ENCODE measurements at places on chromosomes 6 and 20.

DNA sequence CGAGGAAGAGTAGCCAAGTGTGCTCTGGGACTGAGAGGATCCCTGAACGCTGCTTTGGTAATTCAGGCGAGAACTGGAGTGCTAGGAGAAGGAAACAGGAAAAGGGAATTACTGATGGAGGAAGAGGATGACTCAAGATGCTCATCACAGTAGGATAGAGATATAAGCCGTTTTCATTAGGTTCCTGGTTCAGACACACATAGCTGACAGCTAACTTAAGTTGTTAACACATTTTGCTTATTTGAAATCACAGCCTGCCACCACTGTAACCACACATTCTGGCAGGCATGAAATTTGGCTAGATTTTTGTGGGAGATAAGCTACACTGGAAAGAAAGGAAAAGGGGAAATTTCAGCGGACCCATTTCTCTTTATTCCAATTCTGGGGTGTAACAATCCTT lies 138.2 kb upstream of the SLC22A16 start:
- DNase-seq, result no peak

DNA sequence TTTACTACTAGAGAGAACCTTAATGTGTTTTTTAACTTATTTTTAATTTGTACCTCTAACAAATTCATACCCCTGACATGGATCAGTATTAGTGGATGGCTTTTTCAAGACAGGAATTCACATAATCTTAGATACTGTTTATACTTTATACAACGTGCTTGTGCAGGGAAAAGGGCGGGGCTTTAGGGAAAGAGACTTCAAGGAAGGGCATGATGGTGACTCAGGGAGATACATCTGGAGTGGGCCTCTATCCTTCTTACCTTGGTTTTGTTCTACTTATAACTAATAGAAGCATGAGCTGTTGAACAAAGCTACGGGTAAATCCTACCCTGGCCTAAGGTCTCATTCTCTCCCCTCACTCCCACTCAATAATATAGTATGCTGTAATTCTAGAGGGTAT lies 160.8 kb downstream of the C6orf58 start:
- no peak for DNase-seq

DNA sequence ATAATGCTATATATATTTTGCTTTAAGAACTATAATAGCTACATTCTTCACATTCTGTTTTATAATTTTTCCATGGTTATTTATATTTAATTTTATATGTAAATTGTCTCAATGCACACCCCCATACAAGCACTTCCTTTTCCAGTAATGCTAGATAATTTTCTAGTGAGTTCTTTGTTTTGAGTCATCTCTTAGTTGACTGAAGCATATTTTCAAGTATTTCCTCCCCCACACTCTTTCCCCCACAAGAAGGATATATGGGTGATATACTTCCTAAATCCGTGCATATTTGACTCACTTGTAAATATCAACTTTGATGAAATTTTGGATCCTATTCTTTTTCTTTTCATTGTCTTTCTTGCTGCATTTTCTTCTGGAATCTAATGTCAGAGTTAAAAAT lies 82.1 kb upstream of the SRSF6 start:
- DNase-seq, result no peak

DNA sequence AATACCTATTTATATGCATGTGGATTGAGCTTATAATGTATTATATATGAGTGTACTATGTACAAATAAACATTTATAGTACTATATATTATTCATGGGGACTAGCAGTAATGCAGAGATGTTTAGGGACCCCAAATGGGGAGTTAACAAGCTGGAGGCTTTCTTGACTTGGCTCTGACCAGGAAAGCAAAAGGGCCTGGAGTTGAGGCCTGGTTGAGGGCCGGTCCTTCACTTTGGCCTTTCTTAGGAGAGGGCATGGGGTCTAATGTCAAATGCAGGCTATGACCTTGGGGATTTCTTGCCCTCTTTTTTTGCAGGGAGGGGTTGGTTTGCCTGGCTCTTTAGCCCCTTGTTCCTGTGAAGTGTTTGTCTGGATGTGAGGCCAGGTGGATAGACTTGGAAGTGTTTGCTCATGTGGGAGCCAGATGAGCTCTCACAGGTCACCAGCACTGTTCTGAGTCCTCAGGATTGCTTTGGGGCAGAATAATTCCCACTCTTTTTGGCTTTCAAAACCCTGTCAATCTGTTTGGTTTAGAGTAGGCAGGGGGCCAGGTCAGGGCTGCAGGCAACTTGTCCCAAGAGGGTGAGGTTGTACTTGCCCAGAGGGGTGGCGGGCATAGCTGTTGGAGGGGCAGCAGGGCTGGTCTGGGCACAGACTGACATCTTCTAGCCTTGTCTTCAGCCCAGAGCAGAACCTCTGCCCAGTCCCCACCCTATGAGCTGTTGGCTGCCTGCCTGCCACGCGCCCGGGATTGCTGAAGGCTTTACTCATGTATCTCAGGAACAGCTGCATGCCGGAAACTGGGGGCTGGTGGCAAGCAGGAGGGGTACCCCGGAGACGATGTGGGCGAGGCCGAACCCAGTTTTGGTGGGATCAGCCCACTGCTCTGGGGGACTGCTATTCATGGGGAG lies 14.6 kb downstream of the TJAP1 start:
- DNase-seq, result no peak

DNA sequence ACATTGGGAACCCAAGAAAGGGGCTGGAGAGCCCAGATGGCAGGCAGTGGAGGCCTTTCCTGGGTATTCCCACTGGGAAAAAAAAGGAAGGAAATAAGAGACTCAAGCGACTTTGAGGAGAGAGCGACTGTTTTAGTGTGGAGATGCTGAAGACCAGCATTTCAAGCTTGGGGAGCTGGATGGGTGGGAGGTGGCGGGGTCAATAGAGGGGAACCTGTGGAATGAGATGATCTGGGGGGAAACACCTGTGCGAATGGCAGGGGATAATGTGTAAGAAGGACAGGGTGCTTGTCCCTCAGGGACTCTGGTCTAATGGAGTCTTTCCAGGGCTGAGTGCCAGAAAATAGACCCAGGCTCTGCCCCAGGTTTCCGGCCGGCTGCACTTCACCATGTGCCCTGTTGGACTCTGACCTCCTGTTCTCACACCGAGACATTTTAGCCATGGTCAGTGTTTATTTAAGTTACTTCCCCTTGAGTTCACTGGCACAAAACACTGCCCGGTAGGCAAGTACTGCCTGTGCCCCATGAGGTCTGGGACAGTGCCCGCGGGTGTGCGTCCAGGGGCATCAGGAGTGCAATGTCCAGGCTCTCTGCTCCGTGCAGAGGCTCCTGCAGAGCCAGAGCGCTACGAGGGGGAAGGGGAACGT lies 50.4 kb upstream of the NKX2-2 start:
- no peak for DNase-seq

GRCh38 chr6:166664135-166664534 lies 37.1 kb upstream of the RPS6KA2 start:
- no peak for DNase-seq

GRCh38 chr6:158987657-158988056 lies 12.3 kb downstream of the RSPH3 start:
- DNase-seq, result no peak

DNA sequence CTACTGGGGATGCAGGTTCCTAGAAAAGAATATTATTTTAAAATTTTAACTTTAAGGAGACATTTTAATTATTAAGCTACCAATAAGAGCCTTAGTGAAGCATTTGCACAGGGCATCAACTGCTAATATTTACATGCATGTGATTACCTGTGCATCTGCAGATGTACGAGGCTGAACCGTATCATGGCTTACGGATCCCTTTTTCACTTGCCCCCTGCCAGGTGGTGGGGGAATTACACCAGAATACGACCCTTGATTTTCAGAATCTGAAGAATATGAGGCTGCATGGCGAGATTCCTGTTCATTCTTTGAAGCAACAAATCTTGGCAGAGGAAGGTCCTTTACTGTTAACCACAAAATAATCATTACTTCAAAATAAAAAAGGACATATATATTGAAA lies 42.7 kb downstream of the REPS1 start:
- DNase-seq, result no peak

DNA sequence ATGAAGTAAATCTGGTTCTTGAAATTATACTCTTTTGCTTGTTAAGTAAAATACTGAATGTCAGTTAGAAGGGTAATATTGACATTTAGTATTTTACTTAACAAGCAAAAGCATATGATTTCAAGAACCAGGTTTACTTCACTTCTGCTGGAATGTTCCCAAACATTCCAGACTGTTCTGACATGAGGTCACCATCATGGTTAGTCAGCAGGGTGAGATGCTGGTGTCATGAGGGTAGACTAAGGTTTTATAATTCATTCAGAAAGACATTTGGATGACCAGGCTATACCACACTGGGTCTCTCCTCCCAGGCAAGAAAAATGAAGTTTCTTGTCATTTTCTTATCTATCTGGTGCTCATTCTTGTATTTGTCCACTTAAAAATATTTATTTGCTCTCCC lies 414.4 kb upstream of the MMS22L start:
- DNase-seq, result no peak

- DNase-seq, result no peak
Measured at GRCh38 chr6:25660512-25660911, 8.5 kb downstream of the SCGN start.

- DNase-seq, result no peak
Measured at GRCh38 chr6:143346004-143346403, 104.5 kb downstream of the ADAT2 start.

DNA sequence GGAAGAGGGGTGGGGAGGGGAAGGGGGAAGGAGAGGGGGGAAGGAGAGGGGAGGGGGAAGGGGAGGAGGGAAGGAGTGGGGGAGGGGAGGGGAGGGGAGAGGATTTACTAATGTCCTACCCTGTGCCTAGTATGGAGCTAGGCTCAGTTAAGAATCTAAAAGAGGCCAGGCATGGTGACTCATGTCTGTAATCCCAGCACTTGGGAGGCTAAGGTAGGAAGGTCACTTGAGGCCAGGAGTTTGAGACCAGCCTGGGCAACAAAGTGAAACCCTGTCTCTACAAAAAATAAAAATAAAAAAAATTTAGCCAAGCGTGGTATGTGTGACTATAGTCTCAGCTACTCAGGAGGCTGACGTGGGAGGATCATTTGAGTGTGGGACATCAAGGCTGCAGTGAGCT lies 13.0 kb downstream of the UBE2J1 start:
- no peak for DNase-seq

DNA sequence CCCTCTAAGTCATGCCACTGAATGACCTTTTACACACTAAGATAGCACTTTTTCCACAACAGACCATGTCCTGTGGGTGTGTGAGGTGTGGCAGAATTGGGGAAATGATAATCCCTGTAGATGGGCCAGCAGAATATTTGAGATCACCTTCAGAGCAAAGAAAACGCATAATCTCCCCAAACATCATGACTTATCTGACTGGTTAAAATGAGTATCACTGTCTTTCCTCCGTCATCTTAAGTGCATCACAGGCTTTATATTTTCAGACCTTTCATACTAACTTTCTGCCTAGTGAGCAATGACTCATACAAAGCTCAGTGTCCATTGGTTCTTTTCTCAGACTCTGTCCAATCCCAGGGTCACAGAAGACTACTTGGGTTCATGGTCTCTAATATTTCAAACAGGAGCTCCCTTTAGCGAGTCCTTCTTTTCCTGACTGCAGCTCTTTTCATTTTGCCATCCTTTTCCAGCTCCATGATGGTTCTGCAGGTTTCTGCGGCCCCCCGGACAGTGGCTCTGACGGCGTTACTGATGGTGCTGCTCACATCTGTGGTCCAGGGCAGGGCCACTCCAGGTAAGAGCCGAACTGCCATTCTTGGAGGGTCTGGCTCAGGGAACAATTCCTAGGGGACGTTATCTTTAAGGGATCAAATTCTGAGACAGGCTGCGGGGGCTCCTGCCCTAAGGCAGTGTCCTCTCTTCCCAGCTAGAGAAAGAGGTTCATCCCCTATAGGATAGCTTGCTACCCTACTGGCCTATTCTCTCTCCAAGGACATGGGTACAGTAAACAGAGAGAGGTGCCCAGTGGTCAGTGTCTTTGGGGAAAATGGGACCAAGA lies at the start of gene HLA-DPB1:
Gene HLA-DPB1, plus strand, starts transcription at position 423 of the 838 bp plus-strand sequence. Its CDS starts 52 bp downstream, at position 475.
- no peak for DNase-seq

GRCh38 chr6:158168040-158168289 lies at the start of gene SERAC1:
Gene SERAC1, minus strand, starts transcription at chr6:158168262. Its CDS starts 9,899 bp downstream, at chr6:158158363.
- no peak for DNase-seq

DNA sequence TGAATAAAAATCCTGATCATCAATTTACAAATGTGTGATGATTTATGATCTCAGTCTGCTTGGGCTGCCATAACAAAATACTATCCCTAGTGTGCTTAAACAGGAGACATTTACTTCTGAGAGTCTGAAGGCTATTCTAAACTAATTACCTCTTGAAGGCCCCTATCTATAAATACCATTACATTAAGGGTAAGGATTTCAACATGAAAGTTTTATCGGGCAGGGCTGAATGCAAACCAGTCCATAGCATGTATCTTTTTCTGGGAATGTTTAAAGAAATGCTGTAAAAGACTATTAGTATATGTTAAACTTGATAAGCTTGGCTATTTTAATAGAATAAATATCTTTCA lies 48.2 kb downstream of the TRDN start:
- no peak for DNase-seq

GRCh38 chr6:105324386-105324950 lies 78.4 kb downstream of the PREP start:
- DNase-seq, result no peak

DNA sequence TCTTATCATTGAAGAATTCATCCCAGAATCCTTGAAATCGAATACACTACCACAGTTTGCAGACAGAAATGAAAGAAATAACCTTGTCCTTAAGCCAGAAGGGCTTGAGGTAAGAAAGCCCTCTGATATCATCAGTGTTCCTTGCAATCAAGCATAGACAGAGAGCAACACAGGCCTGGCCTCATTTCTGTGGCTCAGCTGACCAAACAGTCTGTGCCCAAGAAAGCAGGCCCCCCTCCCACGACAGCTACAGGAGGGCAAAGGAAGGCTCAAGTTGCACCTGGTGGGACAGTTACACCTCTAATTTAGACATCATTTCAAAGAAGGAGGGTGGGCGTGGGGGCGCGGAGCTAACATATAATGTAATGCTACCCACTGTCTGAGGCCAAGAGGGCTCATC lies 21.6 kb downstream of the KIF16B start:
- no peak for DNase-seq

- no peak for DNase-seq
Measured at GRCh38 chr6:144211160-144211559, 60.8 kb downstream of the STX11 start.

GRCh38 chr6:145318952-145319351 lies 416.4 kb downstream of the EPM2A start:
- no peak for DNase-seq

DNA sequence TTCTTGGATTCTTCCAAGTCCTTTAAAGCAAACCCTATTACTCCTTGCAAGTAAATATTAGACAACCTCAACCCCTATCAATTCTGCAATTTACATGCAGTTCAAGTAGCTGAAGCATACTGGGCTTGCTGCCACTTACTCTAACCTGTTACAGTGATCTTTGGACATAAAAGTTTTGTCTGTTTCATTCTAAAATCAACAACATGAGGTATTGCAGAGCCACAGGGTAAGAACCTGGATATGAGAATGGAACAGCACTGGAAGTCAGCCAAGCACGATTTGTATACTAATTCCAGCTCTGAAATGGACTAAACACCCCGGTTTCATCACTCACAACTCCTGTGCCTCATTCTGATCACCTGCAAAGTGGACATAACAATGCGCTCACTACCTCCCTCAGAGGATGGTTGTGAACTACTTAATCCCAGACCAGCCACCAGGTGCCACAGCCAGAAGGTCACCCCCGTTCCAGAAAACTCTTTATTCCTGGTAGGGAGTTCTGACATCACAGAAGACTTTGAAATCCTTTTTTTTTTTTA lies 270.0 kb downstream of the ADGB start:
- DNase-seq, result no peak

- no peak for DNase-seq
Measured at GRCh38 chr20:46221256-46221833, 87.0 kb downstream of the CDH22 start.

All from NCI-H2171 (cell line).